ENCODE measurements at places on chromosomes 13 and 19.

GRCh38 chr13:23992781-23993679 lies 95.7 kb upstream of the C1QTNF9B start:
- no peak for DNase-seq

- no peak for DNase-seq
These were observed 3.2 kb downstream of the LHFPL6 start for GRCh38 chr13:39599842-39600241.

DNA sequence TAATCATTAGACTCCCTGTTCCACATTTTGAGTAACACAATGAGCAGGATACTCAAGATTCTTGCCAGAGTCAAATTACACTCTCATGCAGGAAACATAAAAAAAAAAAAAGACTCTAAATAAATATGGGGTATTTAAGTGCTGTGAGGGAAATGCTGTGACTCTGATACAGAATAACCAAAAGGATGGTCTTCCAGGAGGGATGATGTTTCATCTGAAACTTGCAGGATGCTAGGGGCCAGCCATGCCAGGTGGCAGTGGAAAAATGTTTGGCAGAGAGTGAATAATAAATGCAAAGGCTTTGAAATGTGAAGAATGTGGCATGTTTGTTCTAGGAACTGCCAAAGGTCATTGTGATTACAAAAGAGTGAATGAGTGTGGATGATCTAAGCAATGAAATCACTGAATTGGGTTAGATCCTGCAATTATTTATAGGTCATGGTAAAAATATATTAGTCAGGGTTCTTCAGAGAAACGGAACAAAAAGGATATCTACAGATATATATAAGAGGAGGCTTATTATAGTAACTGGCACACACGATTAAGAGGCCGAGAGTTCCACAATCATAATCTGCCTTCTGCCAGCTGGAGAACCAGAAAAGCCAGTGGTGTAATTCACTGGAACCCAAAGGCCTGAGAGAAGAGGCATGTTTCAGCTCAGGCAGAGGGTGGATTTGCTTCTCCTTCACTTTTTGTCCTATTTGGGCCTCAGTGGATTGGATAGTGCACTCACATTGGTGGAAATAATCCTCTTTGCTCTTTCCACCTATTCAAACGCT lies 1832.8 kb upstream of the MIR17HG start:
- DNase-seq, result no peak

- DNase-seq, result no peak
These were observed 86.0 kb downstream of the ING1 start for GRCh38 chr13:110799246-110800236.

GRCh38 chr13:85013006-85013405 lies 786.2 kb downstream of the SLITRK6 start:
- DNase-seq, result no peak

DNA sequence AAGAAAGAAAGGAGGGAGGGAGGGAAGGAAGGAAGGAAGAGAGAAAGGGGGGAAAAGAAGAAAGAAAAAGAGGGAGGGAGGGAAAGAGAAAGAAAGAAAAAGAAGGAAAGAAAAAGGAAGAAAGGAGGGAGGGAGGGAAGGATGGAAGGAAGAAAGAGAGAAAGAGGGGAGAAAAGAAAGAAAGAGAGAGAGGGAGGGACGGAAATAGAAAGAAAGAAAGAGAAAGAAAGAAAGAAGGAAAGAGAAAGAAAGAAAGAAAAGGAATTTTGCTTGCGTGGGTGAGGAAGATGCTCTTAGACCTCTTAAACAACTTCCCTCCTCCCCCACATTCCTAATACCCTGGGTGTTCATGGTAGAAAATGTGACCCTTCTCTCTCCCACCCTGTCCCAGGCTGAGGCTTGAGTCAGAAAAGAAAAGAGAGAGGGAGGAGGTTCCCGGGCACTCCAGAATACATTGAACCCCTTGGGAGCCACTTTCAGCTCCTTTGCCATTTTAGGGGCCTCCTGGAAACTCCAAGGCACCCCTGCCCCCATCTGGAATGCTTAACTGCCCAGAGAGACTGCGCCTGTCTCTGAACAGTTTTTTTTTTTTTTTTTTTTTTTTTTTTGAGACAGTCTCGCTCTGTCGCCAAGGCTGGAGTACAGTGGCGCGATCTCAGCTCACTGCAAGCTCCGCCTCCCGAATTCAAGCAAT lies 9.2 kb upstream of the KANK3 start:
- no peak for DNase-seq

- no peak for DNase-seq
These were observed 1.9 kb downstream of the TPM4 start for GRCh38 chr19:16077984-16078758.

GRCh38 chr13:38283346-38283745 lies 66.3 kb upstream of the UFM1 start:
- DNase-seq, result no peak
